ENCODE measurements at places on chromosomes 3 and 15.

- DNase-seq, result no peak
These were observed 34.2 kb upstream of the TSEN2 start for GRCh38 chr3:12449889-12450682.

- DNase-seq, result no peak
These were observed 73.9 kb upstream of the NR2E3 start for GRCh38 chr15:71736286-71736947.

GRCh38 chr15:92009162-92009561, 155.7 kb downstream of the SLCO3A1 start:
- DNase-seq, result no peak

- DNase-seq, result no peak
These were observed 58.5 kb downstream of the GRIP2 start for GRCh38 chr3:14481646-14482036.

GRCh38 chr15:44193651-44194322, 1.3 kb downstream of the FRMD5 start:
- DNase-seq, result no peak

All from DMS79 (cell line).